ENCODE measurements at places on chromosomes 2 and 18. TPM values are rescaled to one million over a fixed set of nuclear protein-coding genes. Genes with fewer than 3 reads are reported as not detected.

DNA sequence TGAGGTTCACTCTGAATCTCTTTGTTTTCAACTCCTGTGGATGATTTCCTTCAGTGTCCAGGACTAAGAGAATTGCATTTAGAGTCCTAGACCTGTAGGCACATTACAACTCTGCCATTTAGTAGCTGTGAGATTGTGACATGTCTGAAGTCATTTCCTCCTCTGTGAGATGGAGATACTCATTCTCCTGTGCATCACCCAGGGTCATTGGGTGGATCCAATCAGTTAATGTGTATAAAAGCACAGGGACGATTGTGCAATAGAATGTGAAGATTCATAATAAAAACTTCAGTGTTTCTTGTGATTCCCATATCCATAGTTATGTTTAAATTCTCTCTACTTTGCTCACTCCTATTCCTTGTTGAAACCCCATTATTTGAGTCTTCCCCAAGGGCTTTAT, 113.6 kb downstream of the DIS3L2 start:
- H3K27me3 ChIP-seq: no peaks in the 10 kb centered on the region
- H3K36me3 ChIP-seq: peaks cover 11% of the 10 kb centered on the region
- no peak overlapping the region for H3K4me3 ChIP-seq
- H3K27ac ChIP-seq: no peak overlapping the region

- no peaks in the 10 kb centered on the region for H3K4me1 ChIP-seq
- no peak for DNase-seq
- no peaks in the 10 kb centered on the region for H3K36me3 ChIP-seq
- no peaks in the 10 kb centered on the region for H3K27me3 ChIP-seq
- H3K4me3 ChIP-seq: no peak overlapping the region
Measured at GRCh38 chr2:70842401-70842800, 6.8 kb upstream of the CD207 start.

G6PC2 gene
- not detected for total RNA-seq

DNA sequence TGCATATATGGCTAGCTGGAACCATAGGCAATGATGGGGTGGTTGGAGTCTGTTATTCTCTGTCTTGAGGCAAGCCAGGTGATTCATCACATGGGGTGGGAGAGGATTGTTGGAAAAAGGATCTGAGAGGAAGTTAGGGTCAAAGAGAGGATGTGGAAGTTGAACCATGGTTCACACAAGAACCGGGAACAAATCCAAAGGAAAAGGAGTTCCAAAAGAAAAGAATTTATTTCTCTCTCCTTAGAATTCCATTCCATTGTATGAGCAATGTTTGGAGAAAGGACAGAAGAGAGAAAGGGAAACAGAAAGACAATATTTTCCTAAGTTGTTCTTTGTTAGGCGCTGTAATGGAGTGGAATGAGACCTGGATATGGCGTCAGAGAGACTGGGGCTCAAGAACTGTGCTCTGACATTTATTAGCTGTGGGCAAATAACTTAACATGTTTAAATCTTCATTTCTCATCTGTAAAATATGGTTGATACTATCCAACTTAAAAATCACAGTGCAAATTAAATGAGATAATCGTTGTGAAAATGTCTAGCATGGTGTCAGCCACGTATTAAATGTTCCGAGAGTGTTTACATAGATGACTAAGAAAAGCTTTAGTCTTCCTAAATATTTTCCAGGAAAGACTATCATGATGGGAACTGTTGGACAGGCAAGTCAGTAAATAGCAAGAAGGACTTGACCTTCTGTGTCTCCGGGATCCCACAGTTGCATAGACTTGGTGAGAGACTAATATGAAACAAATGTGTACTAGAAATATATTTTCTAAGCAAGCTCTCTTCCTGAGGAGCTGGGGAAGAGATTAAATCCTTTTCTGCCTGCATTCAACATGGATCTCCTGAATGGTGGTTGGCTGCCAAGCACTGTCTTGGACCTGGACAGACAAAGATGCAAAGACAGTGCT, 71.4 kb downstream of the TRIB2 start:
- no peaks in the 10 kb centered on the region for H3K36me3 ChIP-seq
- DNase-seq: no peak
- H3K4me1 ChIP-seq: no peaks in the 10 kb centered on the region
- peaks cover 3% of the 10 kb centered on the region for H3K27me3 ChIP-seq
- H3K27ac ChIP-seq: no peak overlapping the region

DNA sequence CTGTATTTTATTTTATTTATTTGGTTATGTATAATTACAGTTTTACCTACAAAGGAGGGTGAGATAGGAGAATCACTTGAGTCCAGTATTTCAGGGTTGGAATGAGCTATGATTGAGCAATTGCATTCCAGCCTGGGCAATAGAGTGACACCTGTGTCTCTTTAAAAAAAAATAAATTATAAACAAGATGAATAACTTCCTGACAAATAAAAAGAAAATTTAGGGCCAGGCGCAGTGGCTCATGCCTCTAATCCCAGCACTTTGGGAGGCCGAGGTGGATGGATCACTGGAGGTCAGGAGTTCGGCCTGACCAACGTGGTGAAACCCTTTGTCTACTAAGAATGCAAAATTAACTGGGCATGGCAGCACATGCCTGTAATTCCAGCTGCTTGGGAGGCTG, 17.3 kb downstream of the MTA3 start:
- peaks cover 23% of the 10 kb centered on the region for H3K36me3 ChIP-seq
- DNase-seq: no peak
- no peak overlapping the region for H3K27ac ChIP-seq
- H3K4me1 ChIP-seq: peaks cover 18% of the 10 kb centered on the region
- H3K4me3 ChIP-seq: no peak overlapping the region

DNA sequence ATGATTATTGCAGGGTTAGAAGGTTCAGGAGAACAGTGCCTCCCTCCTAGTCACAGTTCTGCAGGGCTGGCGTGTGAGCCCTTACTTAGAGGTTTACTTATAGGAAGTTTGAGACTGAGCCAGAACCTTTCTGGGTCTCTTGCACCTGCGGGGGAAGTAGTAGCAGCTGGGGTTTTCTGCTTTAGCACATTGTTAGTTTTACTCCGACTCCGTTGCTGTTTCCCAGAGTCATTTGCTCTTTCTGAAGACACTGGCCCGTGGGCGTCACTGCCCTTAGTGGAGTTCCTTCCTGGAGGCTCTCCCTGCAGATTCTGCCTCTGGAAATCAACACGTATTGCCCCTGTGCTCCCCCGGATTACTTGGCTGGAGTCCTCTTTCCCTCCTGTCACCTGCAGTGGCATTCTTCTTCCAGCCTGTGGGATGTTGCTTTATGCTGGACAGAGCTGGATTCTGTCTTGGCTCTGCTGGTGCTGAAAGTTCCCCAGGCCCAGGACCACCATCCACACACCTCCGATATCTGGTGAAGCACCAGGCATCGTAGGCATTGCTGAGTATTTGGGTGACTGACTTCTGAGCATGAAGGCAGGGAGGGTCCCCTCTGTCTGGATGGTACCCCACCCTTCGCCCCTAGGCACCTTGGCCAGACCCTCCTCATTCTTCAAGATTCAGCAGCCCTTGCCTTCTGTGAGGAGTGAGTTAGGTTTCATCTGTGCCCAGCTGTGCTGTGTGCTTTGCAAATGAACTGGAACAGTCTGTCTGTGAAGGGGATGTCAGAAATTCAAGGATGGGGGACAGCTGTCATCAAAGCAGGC, 51.7 kb downstream of the AGAP1 start:
- no peak for DNase-seq
- H3K27ac ChIP-seq: no peak overlapping the region
- H3K36me3 ChIP-seq: no peaks in the 10 kb centered on the region
- no peak overlapping the region for H3K4me3 ChIP-seq
- H3K4me1 ChIP-seq: no peaks in the 10 kb centered on the region
- H3K27me3 ChIP-seq: no peaks in the 10 kb centered on the region

DNA sequence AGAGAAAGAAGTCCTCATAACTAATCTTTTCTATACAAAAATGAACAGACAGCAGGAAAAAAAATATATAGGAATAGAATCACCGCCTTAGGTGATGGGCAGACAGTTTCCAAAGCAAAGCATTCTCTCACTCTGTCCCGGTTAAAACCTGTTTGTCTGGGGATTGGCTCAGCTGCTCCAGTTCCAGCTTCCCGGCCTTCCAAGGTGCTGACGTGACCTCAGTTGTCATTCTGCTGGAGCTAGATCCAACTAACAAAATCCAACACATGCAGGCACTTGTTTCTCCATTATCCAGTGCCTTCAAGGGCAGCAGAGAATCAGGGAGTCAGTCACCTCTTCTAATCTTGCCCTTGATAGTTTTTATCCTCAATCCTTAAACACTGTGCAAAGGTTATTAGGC, 52.8 kb downstream of the IKZF2 start:
- H3K4me1 ChIP-seq: peaks cover 3% of the 10 kb centered on the region
- no peak overlapping the region for H3K4me3 ChIP-seq
- no peaks in the 10 kb centered on the region for H3K36me3 ChIP-seq
- DNase-seq: no peak
- H3K27ac ChIP-seq: no peak overlapping the region

- H3K27ac ChIP-seq: no peak overlapping the region
- no peak for DNase-seq
- no peak overlapping the region for H3K4me3 ChIP-seq
- H3K36me3 ChIP-seq: no peaks in the 10 kb centered on the region
Measured at GRCh38 chr2:122595065-122595464, 839.6 kb downstream of the TSN start.

PSD4 gene
- total RNA-seq: 85.9 TPM

DNA sequence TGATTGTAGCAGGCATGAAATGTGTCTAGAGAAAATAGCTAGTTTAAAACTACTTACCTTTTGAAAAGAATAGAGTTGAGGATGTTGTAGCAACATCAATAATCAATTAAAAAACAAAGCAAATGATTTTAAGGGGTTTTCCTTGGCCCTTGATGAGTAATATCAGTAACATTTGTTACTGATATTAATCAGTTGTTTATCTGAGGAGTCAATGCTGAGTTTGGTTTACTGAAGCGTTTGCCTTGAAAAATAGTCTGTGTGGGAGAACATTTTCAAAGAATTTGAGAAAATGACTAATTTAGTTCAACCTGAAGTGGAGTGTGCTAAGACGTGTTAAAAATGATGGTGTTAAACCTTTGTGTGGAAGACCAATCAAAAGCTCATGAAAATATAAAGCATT, 9.3 kb downstream of the PTH2R start:
- H3K36me3 ChIP-seq: no peaks in the 10 kb centered on the region
- H3K4me3 ChIP-seq: no peak overlapping the region
- DNase-seq: no peak
- H3K27me3 ChIP-seq: peaks cover 17% of the 10 kb centered on the region
- no peak overlapping the region for H3K27ac ChIP-seq

PTPN2 gene
- total RNA-seq: 71.8 TPM

GRCh38 chr18:35311496-35311895, 21.5 kb upstream of the ZSCAN30 start:
- no peak overlapping the region for H3K27ac ChIP-seq
- H3K4me1 ChIP-seq: no peaks in the 10 kb centered on the region
- DNase-seq: no peak
- no peak overlapping the region for H3K4me3 ChIP-seq
- no peaks in the 10 kb centered on the region for H3K27me3 ChIP-seq
- peaks cover 33% of the 10 kb centered on the region for H3K36me3 ChIP-seq

DLGAP1 gene
- total RNA-seq: not detected

DNA sequence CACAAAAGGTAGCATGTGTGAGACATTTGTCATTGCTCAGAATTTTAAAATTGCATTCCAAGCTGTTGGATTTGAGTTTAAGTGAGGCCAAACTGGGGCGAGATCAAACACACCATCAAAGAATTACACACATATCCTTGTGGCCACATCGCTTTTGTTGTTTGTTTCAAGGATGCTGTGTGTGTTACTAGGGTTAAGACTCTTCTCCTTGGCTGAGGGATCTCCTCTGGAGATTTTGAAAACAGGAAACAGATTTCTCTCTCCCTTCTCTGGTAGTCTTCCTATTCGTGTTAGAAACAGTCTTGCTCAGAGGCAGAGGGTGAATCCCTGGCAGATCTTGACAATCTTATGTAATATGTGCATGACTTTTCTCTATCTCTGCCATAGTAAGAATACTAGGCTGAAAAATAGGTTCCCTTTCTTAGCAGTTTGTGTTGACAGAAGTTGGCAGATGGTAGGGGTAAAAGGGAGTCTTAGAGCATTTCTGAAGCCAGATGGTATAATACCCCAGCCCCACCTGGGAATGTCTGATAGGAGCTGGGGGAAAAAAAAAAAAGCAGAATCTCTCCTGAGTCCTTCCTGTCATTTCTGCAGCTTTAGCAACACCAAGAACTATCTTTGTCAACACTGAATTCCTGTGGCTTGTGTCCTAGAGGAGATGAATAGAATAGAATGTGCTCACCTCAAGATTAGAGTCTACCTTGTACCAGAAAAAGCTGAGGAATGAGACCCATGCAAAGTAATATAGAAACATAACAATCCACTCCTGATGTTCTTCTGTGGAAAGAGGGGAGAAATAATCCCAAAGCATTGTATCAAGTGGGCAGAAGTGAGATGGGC, 101.8 kb downstream of the XRCC5 start:
- H3K27me3 ChIP-seq: no peaks in the 10 kb centered on the region
- H3K4me1 ChIP-seq: peaks cover 38% of the 10 kb centered on the region
- H3K27ac ChIP-seq: peak overlapping the region; percentile 13
- no peak for DNase-seq
- no peak overlapping the region for H3K4me3 ChIP-seq

- H3K4me3 ChIP-seq: no peak overlapping the region
- no peaks in the 10 kb centered on the region for H3K36me3 ChIP-seq
Measured at GRCh38 chr2:45223531-45223930, 214.3 kb upstream of the SIX2 start.

GRCh38 chr18:5951515-5952091, 56.3 kb upstream of the TMEM200C start:
- no peak for DNase-seq
- H3K4me3 ChIP-seq: no peak overlapping the region
- H3K4me1 ChIP-seq: no peaks in the 10 kb centered on the region
- H3K36me3 ChIP-seq: no peaks in the 10 kb centered on the region
- H3K27me3 ChIP-seq: no peaks in the 10 kb centered on the region

C18orf54 gene
- 10.2 TPM for total RNA-seq

- no peak overlapping the region for H3K4me3 ChIP-seq
- H3K36me3 ChIP-seq: no peaks in the 10 kb centered on the region
- no peak for DNase-seq
- peaks cover 2% of the 10 kb centered on the region for H3K4me1 ChIP-seq
- H3K27me3 ChIP-seq: no peaks in the 10 kb centered on the region
- no peak overlapping the region for H3K27ac ChIP-seq
Measured at GRCh38 chr18:68991286-68991685, 193.4 kb downstream of the CCDC102B start.

MOCOS gene
- total RNA-seq: not detected

DNA sequence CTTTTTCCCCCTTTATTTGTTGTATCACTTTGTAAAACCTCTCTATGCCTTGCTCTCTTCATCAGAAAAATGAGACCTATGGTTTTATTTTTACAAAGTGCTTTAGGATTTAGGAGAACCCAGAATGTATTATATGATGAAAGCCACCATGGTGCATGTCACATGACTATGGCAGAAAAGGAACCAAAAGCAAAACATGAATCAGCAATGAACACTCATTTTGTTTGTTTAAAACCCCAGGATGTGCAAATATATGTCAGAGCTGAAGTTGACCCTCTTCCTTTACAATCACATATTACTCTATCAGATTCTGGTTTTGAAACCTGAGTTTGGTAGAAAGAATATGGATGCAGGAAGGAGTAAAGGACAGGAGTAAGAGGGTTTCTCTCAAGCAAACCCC, 70.0 kb downstream of the FIGN start:
- no peaks in the 10 kb centered on the region for H3K4me1 ChIP-seq
- H3K36me3 ChIP-seq: no peaks in the 10 kb centered on the region
- H3K27ac ChIP-seq: no peak overlapping the region

GRCh38 chr2:59083075-59083828, 842.1 kb upstream of the FANCL start:
- no peaks in the 10 kb centered on the region for H3K27me3 ChIP-seq
- H3K27ac ChIP-seq: no peak overlapping the region
- H3K4me3 ChIP-seq: no peak overlapping the region
- no peaks in the 10 kb centered on the region for H3K4me1 ChIP-seq
